Suppressor macrophage treated with lipopolysaccharide for 1 hour (primary cell): ENCODE measurements at places on chromosomes 1 and 21.
A peak's percentile ranks its signal among the peaks of the same experiment; 100 is the strongest.

DNA sequence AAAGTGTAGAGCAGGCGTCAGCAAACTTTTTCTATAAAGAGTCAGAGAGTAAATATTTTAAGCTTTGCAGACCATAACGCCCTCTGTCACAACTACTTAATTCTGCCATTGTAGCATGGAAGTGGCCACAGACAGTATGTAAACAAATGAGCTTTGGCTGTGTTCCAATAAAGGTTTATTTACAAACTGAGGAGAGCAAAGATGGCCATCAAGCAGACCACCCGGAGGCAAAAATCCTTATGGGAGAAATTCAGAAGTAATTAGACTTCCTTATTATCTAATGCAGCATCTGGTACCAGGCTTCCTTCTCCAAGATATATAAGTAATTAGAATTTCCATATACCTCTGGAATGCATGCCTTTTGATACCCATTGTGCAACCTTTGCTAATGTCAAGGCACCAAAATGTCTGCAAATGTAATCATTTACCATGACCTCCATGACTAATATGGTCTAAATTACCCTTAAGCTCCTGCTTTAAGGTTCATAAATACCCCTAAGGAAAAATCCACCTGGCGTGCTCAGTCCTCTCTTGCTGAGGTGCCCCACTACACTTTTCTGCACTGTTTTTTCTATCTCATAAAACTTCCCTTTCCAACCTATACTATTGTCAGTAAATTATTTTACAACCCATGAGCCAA is 377.8 kb downstream of the MATN1 start:
- DNase-seq: no peak

- DNase-seq: peak; percentile 75
Measured at GRCh38 chr1:8031176-8031785, 5.2 kb upstream of the ERRFI1 start.

DNA sequence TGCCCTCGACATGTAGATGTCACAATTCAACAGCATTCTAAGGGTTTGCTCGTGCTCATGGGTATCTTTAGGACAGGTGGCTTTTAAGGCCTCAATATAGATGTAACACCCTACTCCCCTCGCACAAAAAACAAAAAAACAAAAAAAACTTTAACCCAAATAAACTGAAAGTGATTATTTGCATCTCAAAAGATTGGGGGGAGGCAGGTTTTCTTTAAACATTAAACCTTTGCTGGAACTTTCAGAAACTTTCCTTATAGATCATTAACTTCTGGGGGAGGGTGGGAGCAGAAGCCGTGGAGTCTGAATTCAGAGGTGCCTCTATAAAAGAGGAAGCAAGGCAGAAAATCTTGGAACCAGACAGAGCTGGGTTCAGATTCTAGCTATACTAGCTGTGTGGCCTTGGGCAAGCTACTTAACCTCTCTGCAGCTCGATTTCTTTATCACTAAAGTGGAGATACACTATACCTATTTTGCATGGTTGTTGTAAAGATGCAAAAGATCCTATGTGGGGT is 3.2 kb upstream of the KIAA1614 start:
- no peak for DNase-seq

GRCh38 chr1:65458730-65459396 is 38.4 kb downstream of the LEPR start:
- no peak for DNase-seq

GRCh38 chr1:69121723-69122122 is 446.0 kb upstream of the LRRC7 start:
- DNase-seq: no peak

DNA sequence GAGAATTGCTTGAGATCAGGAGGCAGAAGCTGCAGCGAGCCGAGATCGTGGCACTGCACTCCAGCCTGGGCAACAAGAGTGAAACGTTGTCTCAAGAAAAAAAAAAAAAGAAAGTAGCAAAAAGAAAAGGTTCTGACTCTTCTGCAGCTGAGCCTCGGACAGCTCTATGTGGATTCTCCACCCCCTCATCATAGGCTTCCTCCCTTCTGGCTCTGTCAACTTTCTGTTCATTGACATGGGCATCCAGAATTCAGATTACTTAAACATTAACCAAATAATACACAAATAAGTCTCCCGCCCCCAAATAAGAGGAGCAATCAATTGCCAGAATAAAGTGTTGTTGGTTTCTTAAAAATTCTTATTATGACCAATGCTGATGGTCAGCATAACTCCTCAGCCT is 10.0 kb downstream of the SUSD4 start:
- no peak for DNase-seq

DNA sequence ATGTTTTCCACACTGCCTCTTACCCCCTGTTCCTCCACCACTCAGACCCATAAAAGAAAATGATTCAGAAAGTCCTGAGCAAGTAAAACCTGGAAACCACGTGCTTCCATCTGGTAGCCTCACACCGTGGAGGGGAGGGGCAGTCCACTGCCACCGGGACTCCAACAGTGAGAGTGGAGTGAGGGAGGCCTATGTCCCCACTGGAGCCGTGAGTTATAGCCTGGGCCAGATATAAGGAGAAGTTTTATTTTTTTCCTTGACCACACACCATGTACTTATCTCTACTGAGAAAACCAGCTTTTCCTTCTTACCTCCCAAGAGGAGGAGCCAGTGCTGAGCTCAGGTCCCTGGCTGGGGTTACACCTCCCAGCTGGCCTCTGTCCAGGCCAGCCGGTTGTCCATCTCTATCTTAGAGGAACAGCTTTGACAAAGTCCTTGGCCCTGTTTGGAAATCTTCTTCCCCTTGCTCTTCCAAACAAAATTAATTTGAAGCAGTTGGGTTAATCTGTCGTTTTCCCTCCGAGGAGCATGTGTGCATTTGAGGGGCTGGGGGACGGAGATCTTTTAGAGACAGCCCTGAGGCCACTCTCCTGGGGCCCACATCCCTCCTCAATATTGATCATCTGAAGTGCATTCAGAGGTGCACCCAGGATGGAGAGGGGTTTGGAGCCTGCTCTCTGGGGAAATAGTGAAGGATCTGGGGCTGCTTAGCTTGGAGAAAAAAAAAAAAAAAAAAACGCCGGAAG is 49.1 kb upstream of the SERBP1 start:
- DNase-seq: no peak

- DNase-seq: peak; percentile 81
Measured at GRCh38 chr1:244833734-244834542, 1.5 kb upstream of the COX20 start.

DNA sequence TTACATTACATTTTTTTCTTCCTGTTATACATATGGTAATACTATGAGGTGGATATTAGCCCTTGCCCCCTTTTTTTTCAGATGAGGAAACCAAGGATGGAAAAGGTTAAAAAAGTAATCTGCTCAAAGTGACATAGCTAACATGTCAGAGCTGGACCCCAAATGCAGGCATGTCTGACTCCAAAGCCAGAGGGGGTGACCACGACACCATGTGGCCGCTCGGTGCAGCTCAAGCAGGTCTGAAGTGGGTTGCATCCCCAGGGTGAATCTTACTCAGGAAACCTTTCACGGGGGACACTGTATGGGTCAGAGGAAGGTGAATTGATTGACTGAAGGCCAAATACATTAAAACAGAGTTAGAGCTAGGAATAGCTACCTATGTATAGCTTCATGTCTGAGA is 34.8 kb downstream of the CD34 start:
- DNase-seq: no peak

- DNase-seq: peak; percentile 56
Measured at GRCh38 chr21:34198231-34199120, 125.1 kb downstream of the MRPS6 start.

DNA sequence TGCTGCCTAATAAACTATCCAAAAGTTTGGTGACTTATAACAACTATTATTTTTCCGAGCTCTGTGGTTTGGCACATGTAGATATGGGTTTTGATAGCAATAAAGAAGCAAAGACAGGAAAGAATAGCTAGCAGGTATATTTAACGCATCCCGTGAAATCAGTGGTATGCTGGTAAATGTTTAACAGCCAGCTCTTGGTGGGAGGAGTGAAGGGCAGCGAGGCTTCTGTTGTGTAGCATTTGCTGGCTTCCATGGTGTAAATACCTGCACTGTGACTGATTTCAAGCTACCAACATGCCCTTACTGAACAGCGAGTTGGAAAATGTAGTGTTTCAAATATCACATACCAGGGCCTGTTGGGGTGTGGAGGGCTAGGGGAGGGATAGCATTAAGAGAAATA is 291.0 kb downstream of the PRDM2 start:
- DNase-seq: no peak

- DNase-seq: no peak
Measured at GRCh38 chr1:209008586-209008985, 574.9 kb upstream of the CAMK1G start.

GRCh38 chr1:221557013-221557412 is 184.9 kb downstream of the DUSP10 start:
- DNase-seq: peak; percentile 68

- no peak for DNase-seq
Measured at GRCh38 chr1:223487887-223488259, 94.7 kb downstream of the CCDC185 start.

DNA sequence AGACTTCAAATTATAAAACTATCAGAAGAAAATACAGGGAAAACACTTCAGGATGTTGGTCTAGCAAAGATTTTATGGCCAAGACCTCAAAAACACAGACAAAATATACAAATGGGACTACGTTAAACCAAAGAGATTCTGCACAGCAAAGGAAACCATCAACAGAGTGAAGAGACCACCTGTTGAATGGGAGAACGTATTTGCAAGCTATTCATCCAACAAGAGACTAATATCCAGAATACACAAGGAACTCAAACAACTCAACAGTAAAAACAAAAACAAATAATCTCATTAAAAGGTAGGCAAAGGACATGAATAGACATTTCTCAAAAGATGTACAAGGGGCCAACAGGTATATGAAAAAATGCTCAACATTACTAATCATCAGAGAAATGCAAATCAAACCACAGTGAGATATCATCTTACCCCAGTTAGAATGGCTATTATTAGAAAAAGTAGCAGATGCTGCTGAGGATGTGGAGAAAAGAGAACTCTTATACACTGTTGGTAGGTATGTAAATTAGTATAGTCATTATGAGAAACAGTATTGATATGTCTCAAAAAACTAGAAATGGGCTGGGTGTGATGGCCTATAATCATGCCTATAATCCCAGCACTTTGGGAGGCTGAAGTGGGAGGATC is 112.6 kb downstream of the LRIG2 start:
- no peak for DNase-seq

GRCh38 chr1:4010284-4010683 is 110.2 kb upstream of the C1orf174 start:
- DNase-seq: no peak

GRCh38 chr1:206808615-206809014 is 36.3 kb upstream of the IL10 start:
- DNase-seq: peak; percentile 78

DNA sequence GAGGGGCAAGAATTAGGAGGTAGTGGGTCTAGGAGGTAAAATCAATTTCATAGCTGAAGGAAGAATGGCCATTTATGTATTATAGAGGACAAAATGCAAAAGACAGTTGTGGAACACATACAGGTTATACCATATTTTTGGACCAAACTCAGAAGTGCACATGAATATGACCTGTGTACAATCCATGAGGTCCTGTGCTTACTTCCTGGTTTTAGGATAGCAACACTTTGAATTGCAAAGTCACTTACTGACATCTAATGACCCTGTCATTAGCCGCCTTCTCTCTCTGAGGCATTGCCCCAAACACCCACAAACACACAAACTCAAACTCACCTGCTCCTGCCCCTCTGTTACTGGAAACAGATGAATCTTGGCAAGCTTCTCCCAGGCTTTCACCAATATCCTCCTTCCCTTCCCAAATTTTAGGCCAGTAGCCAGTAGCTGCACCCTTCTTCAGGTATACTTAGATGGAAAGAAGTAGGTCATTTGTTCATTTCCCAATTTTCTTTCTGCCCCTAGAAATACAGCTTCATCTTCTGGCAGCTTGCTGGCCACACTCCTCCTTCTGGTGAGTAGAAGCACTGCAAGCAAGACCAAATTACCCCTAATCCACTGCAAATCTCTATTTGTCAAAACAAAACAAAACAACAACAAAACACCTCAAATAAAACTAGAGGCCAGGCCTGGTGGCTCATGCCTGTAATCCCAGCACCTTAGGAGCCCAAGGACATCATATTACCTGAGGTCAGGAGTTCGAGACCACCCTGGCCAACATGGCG is 13.7 kb upstream of the RPL5 start:
- DNase-seq: peak; percentile 60

DNA sequence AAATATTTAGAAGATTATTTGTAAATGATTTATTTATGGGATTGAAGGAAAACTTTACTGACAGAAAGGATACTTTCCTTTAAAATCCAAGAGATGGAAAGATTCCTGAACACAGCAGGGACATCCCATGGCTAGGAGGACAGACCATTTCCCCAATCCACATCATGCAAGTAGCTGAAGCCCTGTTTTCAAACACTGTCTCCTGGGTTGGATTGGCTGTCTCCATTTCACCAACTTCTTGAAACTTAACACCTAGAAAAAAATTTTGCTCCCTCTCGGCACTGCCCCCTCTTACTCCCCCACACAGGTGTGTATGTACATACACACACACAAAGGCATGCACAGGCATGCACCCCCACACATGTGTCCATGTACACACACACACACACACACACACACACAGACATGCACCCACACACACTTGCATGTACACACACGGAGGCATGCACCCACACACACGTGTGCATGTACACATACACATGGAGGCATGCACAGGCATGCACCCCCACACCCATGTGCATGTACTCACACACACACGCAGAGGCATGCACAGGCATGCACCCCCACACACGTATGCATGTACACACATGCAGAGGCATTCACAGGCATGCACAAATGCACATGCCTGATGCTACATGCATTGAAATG is 320.0 kb downstream of the CHRM3 start:
- no peak for DNase-seq

- DNase-seq: no peak
Measured at GRCh38 chr1:89503690-89504089, 20.9 kb upstream of the LRRC8B start.

GRCh38 chr1:73978964-73979363 is 219.0 kb downstream of the LRRIQ3 start:
- DNase-seq: no peak

DNA sequence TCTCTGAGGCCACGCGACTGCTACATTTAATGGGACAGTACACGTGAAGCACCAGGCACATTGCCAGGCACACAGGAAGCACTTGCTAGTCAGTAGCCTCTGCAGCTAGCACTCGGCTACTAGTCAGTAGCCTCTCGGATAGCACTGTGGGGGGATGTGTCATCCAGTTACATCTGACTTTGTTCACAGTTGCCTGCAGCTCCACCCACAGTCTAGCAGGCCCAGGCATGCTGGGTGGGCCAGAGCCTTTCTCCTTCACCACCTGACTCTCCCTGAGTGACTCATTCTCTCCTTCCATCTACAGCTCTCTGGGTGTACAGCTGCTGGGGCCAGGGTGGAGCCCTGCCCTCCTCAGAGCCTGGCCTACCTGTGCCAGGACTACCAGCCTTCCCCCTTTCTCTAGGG is 51.5 kb downstream of the PTPRF start:
- no peak for DNase-seq

DNA sequence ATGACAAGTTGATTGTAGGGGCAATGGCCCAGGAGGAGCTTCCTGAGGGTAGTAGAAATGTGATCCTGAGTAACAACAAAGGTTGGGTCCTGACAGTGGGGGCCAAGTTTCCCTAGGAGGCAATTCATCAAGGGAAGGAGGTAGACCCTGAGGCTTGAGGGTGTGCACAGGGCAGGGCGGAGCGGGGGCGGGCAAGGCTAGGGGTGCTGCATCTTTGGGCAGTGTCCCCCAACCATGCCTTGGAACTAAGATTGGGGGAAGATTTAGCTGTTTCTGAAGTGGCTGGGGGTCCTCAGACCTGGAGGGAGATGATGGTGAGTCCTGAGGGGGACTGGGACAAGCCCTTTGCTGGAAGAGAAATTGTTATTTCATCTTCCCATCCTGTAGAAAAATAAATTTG is 50.9 kb downstream of the HUNK start:
- no peak for DNase-seq

GRCh38 chr1:23792151-23792945 is 1.4 kb downstream of the LYPLA2 start:
- no peak for DNase-seq
